ENCODE measurements at places on chromosomes 5 and 9. TPM values are rescaled to one million over a fixed set of nuclear protein-coding genes. Genes with fewer than 3 reads are reported as not detected.
A peak's percentile ranks its signal among the peaks of the same experiment; 100 is the strongest.

DNA sequence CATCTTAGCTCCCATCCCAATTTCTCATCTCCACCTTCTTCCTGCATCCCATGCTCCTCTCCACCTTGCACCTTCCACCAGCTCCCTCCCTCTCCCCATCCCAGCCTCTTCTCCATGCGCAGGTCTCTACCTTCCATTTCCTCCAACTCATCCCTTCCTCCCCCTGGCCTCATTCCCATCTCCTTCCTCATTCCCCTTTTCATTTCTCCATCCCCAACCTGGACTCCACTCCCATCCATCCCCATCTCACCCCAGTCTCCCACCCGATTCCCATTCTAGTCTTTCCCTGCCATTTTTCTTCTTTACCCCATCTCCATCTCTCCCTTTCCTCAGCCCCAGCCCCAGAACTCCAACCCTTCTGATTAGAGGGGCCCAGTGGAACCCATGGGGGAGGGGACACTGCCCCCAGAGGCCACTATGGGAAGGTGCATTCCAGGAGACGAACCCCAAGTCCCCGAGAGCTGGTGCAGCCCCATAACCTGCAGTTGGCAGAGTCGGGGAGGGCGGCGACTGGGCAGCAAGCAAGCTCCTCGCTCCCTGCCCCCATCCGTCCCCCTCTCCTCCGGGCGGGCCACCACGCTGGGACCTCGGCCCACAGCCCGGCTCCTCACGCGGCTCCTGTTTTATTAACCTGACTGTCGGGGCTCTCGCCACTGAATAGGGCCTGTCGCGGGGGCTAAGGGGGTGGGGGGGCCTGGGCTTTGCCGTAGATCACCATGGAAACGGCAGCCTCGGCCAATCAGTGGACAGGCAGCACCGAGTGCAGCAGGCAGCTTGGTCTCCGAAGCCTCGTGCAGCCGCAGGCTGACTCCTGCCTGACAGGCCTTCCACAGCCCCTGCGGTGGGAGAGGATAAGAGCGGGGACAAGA, 66.7 kb downstream of the PCDH1 start:
- no peaks in the 10 kb centered on the region for H3K27me3 ChIP-seq
- H3K36me3 ChIP-seq: no peaks in the 10 kb centered on the region
- H3K27ac ChIP-seq: no peak overlapping the region

- H3K27me3 ChIP-seq: no peaks in the 10 kb centered on the region
- no peak overlapping the region for H3K27ac ChIP-seq
- H3K4me1 ChIP-seq: peaks cover 3% of the 10 kb centered on the region
- H3K36me3 ChIP-seq: peaks cover 16% of the 10 kb centered on the region
Measured at GRCh38 chr9:97480174-97480573, 21.3 kb upstream of the TMOD1 start.

MYOZ3 gene
- 2.0 TPM for total RNA-seq

GRCh38 chr9:13615660-13616490, 336.4 kb upstream of the MPDZ start:
- H3K27me3 ChIP-seq: no peaks in the 10 kb centered on the region
- no peak overlapping the region for H3K4me3 ChIP-seq
- no peak overlapping the region for H3K27ac ChIP-seq
- H3K4me1 ChIP-seq: peaks cover 10% of the 10 kb centered on the region

FOXD4 gene
- total RNA-seq: not detected

DOLPP1 gene
- 5.4 TPM for total RNA-seq

FBLL1 gene
- 0.43 TPM for total RNA-seq

C9orf50 gene
- not detected for total RNA-seq

GRCh38 chr5:134877159-134877558, 3.0 kb downstream of the TXNDC15 start:
- H3K4me1 ChIP-seq: peaks cover 38% of the 10 kb centered on the region
- H3K27me3 ChIP-seq: no peaks in the 10 kb centered on the region
- H3K4me3 ChIP-seq: no peak overlapping the region
- no peaks in the 10 kb centered on the region for H3K36me3 ChIP-seq

MOB3B gene
- total RNA-seq: 0.85 TPM

GRXCR2 gene
- 1.0 TPM for total RNA-seq

- no peak overlapping the region for H3K4me3 ChIP-seq
- no peak overlapping the region for H3K27ac ChIP-seq
- DNase-seq: no peak
Measured at GRCh38 chr5:170132269-170132975, 26.7 kb downstream of the FOXI1 start.

- H3K27me3 ChIP-seq: no peaks in the 10 kb centered on the region
- no peaks in the 10 kb centered on the region for H3K4me1 ChIP-seq
- DNase-seq: no peak
- H3K27ac ChIP-seq: peak overlapping the region; percentile 71
- H3K4me3 ChIP-seq: peak overlapping the region; percentile 52
Measured at GRCh38 chr9:129351058-129351641, 173.1 kb upstream of the IER5L start.

- no peaks in the 10 kb centered on the region for H3K36me3 ChIP-seq
- H3K4me1 ChIP-seq: no peaks in the 10 kb centered on the region
- DNase-seq: no peak
- no peak overlapping the region for H3K4me3 ChIP-seq
Measured at GRCh38 chr9:137900584-137901310, 23.2 kb downstream of the CACNA1B start.

KLF4 gene
- total RNA-seq: 95.5 TPM

DNA sequence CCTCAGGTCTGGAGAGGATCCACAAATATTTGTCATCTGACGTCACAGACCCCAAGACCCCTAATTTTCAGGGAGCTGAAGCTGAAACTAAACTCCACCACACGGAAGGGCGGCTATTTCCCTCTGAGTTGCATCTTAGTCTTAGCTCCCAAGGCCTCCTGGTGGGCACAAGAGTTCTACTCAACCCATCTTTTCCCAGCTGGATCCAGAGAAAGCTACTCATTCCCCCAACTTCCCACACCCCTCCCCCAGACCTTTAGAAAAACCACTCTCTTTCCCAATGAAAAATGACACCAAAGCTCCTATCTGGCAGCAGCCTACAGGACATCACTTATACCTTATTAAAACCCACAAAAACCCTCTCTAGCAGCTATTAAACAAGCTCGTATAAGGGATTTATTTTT, 67.1 kb upstream of the SLC1A1 start:
- H3K27ac ChIP-seq: no peak overlapping the region
- DNase-seq: no peak
- H3K27me3 ChIP-seq: no peaks in the 10 kb centered on the region
- H3K4me3 ChIP-seq: no peak overlapping the region
- H3K36me3 ChIP-seq: no peaks in the 10 kb centered on the region

DNA sequence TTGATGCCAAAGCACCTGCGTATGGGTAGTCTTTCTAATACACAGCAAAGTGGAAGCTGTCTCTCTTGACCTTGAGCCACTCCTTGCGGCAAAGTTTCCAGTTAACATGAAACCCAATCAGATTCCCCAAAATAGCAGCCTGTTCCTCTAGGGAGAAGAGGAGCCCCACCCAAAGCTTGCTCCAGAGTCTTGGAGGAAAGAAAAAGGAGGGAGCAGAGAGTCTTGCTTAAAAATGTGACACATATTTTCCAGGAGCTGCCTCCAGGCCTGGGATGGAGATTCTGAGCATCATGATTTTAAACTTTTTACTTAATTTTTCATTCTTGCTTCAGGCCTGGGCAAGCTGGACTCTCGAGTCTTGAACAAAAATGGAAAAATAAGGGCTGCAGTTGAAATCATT, 223.5 kb upstream of the TNC start:
- no peaks in the 10 kb centered on the region for H3K36me3 ChIP-seq
- no peak overlapping the region for H3K4me3 ChIP-seq
- H3K27ac ChIP-seq: peak overlapping the region; percentile 29
- no peaks in the 10 kb centered on the region for H3K27me3 ChIP-seq
- no peaks in the 10 kb centered on the region for H3K4me1 ChIP-seq

RABL6 gene
- total RNA-seq: 61.7 TPM

DNA sequence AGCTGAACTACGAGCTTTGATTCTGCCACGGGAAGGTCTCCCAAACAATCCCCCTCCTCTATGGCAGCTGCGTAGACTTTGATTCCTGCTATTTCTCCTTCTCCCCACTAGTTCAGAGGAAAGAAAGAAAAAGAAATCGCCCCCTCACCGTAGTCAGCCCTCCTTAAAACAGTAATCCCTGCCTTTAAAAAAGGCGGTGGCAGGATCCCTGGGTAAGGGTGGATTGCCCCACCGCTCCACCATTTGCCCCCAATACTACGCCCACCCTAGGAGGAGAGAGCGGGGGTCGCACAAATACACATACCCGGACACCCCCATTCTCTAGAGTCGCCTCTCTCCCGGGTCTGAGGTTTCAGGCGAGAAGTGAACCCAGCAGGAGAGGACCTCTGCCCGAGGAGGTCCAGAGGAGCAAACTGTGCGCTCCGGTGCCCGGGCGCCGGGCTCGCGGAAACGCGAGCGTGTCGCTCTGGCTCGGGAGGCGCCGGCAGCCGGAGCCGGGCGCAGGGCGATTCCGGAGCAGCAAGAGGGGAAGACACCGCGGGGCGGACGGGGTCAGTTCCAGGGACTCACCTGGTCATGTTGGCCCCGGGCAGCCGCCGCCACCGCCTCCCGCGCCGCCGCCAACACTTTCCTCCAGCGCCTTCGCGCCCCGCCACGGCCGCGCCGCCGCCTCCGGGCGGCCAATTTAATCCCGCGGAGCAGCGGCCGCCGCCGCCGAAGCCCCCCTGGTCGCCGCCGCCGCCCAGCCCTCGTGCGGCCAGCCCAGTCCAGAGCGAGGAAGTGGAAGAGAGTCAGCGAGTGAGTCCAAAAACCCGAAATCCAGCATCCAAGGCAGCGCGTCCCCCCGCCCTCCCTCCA, 1057.7 kb upstream of the DMAC1 start:
- H3K27ac ChIP-seq: peak overlapping the region; percentile 45
- peak overlapping the region; percentile 56 for H3K4me3 ChIP-seq
- H3K36me3 ChIP-seq: no peaks in the 10 kb centered on the region
- DNase-seq: no peak

PAXX gene
- 27.4 TPM for total RNA-seq

DNA sequence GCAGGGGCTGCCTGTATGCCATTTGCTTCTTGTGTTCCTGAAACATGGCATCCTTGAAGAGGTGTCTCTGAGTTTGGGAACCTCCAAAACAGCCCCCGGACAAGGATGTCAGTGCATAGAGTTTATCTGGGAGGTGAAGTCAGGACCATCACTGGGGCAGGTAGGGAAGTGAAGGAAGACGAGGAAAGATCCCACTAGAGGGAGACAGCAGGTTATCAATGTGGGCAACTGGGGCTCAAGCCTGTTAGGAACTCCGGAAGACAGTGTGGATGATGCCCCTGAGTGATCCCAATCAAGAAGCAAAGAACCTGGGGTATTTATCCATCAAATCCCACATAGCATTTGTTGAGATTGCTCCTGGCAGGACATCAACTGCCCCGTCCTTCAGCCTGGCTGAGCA, 233.1 kb downstream of the AGTPBP1 start:
- no peaks in the 10 kb centered on the region for H3K36me3 ChIP-seq
- no peak for DNase-seq
- H3K4me1 ChIP-seq: no peaks in the 10 kb centered on the region
- H3K27ac ChIP-seq: no peak overlapping the region

IFNB1 gene
- not detected for total RNA-seq
